Non-pigmented ciliary epithelial cell (primary cell): ENCODE measurements at places on chromosomes 3 and 15.

- DNase-seq, result no peak
These were observed 980 bp downstream of the PARP9 start for GRCh38 chr3:122562923-122563716.

DNA sequence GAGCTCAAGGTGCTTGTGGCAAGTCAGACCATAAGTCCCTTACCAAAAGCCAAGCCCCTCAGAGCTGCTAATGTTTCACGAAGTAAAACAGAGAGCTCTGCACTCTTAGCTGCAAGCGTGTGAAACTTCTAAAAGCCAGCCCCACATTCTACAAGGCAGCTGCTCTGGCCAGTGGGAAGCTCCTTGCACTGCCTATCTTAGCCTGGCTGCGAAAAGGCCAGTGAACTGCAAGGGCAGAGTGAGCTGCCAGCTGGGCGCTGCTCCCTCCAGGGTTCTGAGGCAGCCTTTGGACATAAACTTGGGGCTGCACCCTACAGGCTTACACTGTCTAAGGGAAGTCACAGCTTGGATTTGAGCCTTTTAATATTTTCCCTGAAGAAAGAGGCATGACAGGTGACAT lies 2.2 kb upstream of the MUSTN1 start:
- no peak for DNase-seq

GRCh38 chr3:99659032-99659431 lies 20.6 kb downstream of the COL8A1 start:
- peak; percentile 100 for DNase-seq

DNA sequence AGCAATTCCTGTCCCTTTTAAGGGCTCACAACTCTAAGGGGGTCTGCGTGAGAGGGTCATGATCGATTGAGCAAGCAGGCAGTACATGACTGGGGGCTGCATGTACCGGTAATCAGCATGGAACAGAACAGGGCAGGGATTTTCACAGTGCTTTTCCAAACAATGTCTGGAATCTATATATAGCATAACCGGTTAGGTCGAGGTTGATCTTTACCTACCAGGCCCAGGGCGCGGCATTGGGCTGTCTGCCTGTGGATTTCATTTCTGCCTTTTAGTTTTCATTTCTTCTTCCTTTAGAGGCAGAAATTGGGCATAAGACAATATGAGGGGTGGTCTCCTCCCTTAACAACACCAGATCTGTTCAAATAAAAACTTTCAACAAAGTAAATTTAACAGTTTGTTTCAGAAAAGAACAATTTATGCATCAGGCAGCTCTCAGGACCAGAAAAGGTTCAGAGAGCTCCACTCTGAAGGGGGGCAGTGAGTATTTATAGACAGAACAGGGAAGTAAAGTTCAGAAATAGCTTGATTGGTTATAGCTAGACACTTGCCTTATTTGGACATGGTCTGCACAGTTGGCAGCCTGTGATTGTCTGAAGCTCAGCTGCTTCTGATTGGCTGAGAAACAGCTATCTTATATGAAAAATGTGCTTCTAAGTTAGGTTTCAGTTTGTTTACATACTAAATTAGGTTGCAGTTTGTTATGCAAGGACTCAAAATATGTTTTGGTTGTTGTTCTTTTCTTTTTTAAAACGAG lies 17.2 kb upstream of the B4GALT4 start:
- no peak for DNase-seq

- DNase-seq, result no peak
These were observed 172.6 kb downstream of the GOLGA6L6 start for GRCh38 chr15:20368974-20369373.

- no peak for DNase-seq
These were observed 19.2 kb upstream of the TFDP2 start for GRCh38 chr3:142168514-142168913.

DNA sequence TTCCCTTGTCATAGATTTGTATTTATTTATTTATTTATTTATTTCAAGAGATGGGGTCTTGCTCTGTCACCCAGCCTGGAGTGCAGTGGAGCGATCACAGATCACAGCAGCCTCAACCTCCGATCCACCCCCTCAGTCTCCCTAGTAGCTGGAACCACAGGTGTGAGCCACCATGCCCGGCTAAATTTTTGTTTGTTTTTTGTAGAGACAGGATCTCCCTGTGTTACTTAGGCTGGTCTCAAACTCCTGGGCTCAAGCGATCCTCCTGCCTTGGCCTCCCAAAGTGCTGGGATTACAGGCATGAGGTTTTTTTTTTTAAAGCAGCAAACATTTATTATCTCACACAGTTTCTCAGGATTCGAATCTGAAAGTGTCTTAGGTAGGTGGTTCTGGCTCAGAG lies 2.5 kb downstream of the TTBK2 start:
- DNase-seq, result no peak

GRCh38 chr3:149115114-149115513 lies 14.3 kb upstream of the HPS3 start:
- no peak for DNase-seq

DNA sequence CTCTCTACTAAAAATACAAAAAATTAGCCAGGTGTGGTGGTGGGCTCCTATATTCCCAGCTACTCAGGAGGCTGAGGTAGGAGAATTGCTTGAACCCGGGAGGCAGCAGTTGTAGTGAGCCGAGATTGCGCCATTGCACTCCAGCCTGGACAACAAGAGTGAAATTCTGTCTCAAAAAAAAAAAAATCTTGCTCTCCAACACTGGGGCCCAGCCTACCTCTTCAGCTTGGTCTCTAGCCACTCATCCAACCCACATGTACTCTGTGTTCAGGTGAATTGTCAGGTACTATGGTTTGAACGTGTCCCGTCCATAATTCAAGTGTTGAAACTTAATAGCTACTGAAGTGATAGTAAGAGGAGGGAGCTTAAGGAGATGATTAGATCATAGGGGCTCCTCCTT lies 22.4 kb upstream of the RAB7A start:
- no peak for DNase-seq

DNA sequence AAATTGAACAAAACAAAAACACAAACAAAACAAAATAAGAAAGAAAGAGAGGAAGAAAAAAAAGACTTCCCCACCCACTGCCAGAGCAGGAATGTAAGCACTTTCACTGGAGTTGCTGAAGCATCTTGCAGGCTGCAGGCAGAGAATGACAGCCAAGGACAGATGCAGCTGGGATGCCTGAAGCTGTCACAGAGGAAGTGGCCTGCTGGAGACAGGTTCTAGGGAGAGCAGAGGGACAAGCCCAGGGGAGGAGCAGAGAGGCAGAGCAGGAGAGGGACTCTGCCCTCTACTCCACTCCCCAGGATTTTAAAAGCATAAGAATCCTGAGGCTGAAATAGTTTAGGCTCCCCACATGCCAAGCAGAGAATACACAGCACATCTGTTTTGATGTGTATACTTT lies 326.2 kb downstream of the TUSC7 start:
- no peak for DNase-seq

DNA sequence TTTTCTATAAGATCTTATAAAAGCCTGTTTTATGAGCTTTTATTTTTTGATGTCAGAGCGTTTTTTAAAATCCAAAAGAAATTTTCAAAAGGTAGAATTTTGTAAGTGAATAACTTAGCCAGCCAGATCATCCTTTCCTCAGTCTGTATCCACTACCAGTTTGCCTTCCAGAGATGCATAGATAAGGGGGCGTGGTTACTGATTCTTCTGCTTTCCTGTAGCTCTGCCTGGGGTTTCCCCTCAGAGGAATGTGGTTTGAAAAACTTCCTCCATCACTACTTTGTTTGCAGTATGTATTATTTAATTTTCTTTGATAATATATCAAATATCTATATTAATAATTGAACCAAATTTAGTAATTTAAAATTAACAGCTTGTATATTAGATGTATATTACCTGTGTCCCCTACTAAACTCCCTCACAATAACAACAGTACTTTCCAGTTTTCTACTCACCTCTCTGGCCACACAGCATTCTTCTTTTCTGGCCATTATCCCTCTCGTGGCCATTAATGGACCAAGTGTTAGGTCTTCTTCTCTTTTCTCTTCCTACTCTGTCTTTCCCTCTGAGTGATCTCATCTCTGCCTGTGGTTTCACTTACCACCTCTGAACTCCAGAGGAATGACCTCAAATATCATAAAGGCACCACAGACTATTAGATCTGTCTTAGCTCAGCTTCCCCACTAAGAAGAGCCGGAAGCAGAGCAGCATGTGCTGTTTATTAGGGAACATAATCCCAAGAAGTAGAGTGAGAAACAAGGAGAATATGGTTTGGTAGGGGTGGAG lies 239.7 kb downstream of the UBE2E2 start:
- DNase-seq, result no peak

DNA sequence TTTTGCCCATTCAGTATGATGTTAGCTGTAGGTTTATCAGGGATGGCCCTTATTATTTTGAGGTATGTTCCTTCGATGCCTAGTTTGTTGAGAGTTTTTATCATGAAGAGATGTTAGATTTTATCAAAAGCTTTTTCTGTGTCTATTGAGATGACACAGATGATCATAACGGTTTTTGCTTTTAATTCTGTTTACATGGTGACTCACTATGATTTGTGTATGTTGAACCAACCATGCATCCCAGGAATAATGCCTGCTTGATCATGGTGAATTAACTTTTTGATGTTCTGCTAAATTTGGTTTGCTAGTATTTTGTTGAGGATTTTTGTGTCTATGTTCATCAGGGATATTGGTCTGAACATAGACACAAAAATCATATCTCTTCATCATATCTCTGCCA lies 8.3 kb downstream of the GPR156 start:
- no peak for DNase-seq

DNA sequence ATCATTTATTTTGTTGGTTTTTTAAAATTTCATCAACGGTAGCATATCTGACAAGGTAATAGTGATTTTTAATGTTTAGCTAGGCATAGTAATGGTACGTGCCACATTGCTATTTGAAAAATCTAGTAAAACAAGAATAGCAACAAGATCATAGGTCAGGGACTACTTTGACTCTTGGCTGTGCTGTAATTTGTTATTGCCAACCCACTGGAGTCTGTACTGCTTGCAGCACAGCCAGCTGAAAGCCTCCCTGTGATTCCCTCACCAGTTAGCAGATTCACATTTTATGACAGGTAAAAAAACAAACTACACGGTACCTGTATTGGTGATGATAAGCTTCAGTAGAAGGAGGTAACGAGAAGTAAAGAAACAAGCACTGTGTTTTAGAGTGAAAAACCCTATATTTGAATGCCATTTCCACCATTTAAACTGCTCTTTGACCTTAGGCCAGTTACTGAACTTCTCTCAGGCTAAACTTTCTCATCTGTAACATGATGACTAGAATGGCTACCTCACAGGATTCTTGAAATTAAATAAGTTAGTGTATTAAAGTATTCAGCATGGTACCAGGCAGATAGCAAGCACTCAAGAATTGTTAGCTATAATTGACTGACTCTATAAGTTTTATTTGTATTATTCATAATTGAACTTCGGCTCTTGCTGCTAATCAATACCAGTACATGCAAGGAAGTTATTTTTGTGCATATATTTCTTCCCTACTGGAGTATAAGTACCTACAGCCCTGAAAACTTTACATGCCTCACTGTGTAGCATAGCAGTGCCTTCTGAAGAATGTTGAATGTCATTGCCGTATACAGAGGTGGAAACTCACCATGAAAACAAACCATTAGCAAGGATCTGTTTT lies 16.1 kb downstream of the FILIP1L start:
- DNase-seq, result no peak

DNA sequence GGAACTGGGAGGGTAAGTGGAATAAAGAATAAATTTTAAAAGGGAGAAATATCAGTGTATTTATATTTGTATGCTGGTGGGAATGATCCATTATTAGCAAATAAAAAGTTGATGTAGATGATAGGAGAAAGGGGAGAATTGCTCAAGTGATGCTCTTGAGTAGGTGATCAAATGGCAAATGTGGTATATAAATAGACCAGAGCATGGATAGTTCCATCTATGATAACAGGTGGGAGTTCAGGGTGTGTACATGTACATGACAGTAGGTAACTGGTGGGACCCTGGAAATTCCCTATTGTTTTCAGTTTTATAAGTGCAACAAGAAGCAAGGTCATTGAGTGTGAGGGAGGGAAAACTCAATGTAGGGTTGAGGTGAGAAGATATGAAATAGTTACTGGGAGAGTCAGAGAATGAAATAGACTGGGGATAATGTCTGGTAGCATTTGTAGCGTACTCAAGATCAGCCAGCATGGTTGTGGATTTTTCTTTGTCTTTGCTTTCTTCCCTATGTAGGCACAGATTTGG lies 31.3 kb upstream of the EBLN2 start:
- no peak for DNase-seq

DNA sequence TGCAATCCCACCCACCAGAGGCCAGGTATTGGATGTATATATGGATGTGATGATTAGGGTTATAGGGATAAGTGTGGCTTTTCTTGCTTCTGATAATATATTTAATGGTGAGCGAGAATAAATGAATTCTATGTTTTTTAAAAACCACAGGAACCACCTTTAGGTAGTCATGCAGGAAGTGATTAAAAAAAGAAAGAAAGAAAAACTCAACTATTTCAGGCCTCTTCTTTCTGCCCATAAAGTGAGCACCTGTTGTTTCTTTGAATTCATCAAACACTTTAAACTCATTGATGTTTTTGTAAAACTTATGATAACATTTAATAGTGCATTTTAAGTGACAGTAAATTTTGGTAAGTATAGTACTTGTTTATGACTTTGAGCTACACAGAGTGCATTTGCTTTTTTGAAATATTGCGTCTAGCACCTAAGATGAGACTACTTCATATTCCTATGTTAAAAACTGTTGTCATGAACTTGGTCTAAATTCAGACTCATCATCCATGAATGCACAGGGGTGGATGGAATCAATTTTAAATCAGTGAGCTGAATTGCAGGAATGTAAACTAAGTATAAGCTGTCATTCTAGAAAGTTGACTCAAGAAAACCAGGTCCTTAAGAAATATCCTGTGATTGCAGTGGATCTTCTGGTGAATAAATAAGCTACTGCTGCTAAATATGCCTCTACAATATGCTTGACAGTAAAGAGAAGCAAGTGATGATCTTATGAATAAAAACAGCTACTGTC lies 764.4 kb upstream of the NECTIN3 start:
- DNase-seq, result peak; percentile 50

GRCh38 chr3:41701191-41701698 lies 260.7 kb downstream of the ULK4 start:
- DNase-seq, result no peak

DNA sequence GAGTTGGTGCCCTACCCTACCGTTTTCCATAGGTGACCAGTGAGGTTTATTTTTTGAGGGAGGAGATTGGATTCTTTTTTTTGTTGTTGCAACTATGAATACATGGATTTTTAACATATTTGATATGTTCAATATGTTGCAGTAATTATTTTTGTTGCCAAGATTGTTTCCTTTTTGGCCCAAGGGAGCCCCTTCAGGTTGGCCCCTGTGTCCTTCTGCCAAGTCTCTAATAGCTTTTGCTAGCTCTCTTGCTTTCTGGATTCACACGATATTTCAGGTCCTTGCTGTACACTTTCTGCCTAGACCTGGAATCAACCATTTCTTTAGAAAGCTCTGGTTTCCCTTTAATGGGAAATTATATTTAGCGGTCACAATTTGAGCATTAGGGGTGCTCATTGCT lies 22.7 kb upstream of the SLC28A1 start:
- no peak for DNase-seq

GRCh38 chr15:31486506-31486905 lies 159.9 kb downstream of the KLF13 start:
- no peak for DNase-seq

- no peak for DNase-seq
These were observed 440.7 kb downstream of the MAGI1 start for GRCh38 chr3:65597952-65598413.

- no peak for DNase-seq
These were observed 1.4 kb downstream of the CLK3 start for GRCh38 chr15:74616996-74617395.
